ENCODE measurements at places on chromosomes 11 and 22.

GRCh38 chr11:122584670-122585069 lies 70.9 kb upstream of the UBASH3B start:
- DNase-seq = no peak

- no peak for DNase-seq
These were observed 82.4 kb downstream of the CTTN start for GRCh38 chr11:70480711-70481110.

DNA sequence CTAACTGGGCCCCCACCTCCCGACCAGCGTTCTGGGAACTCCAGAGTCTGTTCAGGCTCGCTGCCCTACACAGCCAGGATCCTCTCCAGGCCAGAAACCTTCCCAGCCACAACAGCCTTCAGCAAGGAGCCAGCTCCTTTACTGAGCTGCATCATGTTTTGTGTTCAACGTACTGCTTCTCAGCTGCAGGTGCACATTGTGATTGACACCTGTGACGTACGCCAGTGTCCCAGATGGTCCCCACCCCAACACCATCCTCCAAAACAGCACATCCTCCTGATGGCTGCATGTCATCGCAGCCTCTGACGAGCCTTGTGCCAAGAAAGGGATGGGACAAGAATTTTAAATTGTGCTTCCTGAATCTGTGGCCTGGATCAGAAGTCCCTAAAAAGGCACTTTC lies 117.5 kb downstream of the SPATA19 start:
- no peak for DNase-seq

DNA sequence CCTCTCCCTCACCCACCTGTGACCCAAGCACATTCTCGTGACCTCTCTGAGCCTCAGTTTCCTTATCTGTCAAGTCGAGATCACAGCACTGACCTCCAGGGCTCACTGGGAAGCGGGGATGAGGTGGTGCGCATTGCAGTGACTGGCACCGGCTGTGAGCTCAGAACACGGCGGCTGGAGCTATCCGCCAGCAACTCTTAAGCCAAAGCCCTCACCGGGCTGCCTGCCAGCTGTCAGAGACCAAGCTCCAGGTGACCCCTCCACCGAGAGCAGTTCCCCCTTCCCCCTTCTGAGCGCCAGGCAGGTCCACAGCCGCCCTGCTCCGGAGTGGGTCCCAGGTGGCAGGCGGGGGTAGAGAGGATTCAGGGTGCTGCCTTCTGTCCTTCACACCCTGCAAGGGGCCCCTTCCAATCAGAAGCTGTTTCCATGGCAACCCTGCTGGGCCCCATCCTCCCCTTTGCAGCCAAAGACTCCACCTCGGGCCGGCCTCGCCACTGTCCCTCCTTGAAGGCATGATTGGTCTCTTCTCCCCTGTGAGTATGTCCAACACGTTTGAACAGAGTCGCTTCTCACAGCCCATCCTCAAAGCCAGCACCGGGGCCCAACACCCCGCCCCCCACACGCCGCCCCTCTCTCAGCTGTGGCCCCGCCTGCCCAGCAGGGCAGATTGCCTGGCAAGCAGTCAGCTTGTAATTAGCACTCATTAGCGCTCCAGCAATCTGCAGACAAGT lies 98.7 kb downstream of the WNT7B start:
- no peak for DNase-seq

DNA sequence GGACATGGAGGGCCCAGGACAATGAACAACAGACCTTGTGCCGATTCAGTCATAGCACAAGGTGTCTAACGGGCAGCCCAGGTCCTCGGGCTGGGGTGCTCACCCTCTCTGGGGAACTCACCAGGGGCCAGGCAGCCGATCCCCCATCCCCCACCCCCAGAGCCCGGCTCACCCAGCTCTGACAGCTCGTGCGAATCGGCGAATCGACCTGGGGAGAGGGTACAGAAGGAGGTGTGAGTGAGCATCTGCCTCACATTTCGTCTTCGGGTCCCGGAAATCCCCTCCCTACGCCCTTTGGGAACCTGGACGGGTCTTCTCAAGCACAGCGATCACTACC lies 423 bp downstream of the PEX16 start:
- no peak for DNase-seq

DNA sequence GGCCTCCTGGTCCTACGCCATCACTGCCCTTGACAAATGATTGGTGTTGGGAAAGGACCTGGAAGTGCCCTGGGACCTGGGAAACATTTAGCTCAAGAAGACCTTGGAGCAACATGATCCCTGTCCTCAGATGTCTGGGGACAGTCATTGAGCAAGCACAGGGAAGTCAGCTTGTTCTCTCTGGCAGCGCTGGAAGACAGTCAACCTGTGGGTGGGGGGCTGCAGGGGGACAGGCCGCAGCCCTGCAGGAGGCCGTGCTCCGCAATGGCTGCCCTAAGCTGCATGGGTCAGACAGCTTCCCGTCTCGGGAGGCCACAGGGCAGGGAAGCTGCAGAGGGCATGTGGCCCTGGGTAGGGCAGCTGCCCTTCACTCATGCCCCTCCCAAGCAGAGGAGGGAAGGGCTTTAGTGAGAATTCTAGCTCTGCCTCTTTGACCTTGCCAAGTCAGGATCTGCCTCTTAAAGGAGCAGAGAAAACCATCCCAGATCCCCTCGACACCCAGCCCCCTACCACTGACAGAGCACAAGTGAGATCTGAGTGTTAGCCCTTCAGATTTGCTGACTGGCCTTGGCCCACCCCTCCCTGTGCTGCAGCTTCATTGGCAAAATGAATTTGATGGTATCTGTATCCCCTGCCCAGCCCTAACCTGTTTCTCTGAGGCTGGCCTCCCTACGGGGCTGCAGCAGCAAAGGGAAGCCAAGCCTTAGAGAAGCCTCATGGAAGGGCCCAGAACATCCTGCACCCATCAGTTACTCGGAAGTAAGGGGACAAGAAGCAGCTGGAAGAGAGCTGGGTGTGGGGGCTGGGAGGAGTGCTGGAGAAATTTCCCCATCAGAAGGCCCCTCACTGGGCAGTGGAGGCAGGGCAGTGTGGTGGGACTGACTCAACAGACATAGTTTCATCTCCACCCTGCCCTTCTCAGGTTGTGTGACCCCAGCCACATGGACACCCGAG lies 6.2 kb upstream of the SREBF2 start:
- DNase-seq = no peak

DNA sequence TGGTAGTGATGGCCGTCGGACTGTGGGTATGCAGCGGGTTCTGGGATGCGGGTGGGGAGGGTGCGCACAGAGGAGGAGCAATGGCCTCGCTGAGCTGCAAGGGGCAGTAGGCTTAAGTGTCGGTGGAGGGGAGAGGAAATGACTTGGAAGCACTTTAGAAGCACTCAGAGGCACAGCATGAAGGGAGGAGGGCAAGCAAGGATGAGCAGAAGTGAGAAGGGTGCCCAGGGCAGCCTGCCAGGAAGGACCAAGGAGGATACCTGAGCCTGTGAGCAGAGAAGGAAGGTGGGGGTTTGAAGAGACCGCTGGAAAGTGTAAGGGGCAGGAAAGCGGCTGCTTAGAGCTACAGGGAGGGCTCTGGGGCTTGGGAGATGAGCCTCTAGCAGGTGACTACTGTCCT lies 330 bp downstream of the SLC5A1 start:
- DNase-seq = no peak

DNA sequence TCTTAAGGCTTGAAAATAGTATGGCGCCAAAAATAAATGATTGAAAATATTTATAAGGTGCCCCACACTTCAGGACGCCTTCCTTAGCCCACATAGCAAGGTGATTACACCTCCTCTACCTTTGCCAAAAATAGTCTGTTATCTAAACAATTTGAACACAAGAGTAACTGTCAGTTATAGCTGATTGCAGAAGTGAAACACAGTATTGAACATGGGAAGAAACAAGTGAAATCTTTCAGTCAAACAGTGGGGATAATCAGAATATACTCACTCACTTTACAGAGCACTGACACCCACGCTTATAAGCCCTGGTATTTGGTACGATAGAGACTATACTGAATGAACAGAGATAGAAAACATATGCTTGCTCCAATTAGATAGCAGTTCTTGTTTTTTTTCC lies 203.1 kb downstream of the RAB38 start:
- no peak for DNase-seq

DNA sequence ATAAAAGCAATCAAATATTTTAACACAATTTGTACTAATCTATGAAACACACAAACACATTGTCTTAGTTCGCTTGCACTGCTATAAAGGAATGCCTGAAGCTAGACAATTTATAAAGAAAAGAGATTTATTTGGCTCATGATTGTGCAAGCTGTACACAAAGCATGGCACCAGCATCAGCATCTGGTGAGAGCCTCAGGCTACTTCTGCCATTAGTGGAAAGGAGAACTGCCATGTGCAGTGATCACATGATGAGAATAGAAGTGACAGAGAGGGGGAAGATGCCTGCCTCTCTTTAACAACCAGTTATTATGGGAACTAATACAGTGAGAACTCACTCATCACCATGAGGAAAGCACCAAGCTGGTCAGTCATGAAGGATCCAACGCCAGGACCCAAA lies 105.1 kb downstream of the GUCY1A2 start:
- no peak for DNase-seq

DNA sequence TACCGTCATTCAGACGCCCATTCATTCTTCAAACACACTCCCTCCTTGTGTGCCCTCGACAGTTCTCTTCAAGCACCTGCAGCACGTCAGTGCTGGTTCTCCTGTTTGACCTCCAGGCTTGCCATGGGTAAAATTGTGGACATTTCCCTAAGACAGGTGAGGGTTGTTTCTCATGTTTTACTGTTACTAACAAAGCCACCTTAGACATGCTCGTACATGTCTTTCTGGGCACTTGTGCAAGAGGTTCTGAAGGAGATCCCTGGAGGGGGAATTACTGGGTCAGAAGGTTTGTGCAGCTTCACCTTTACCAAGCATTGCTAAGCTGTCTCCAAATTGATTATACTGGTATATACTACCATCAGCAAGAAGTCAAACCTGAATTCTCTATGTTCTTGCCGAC lies 189.7 kb upstream of the TMEM45B start:
- no peak for DNase-seq

- no peak for DNase-seq
These were observed 186.8 kb downstream of the SOX6 start for GRCh38 chr11:16169541-16169940.

DNA sequence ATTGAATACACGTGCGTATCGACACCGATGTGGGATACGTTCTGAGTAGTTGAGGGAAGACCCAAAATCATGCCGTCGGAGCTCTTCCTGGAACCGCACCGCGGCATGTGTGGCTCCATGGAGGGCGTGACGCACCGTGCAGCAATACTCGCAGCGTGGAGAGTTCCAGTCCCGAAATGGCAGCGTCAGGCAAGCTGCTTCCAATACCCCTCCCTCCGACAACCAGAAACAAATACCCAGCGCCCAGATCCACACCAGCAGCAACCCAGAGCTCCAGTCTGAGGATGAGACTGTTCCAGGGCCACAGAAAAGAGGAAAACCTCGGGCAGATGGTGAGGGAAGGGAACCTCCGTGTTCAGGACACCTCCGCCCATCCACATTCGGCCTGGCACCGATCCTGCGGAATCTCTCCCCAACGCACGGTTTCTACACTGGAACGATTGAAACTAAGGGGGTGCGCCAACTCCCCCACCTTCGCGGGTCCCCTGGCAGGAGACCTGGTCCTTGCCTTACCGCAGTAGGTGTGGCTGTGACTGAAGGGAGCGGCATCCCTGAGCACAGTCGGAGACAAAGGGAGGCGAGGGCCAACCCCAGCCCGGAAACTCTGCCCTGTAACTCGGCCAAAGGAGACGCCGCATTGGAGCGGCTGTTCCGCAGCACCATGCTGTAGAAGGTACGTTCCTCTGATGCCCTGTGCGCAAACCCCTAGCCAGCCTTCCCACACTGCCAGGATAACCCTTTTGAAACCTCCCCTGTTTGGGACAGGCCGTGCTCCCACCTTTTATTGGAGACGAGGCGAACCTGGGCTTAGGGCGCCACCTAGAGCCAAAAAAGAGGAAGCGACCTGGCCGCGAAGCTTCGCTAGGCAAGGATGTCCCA lies 28.2 kb downstream of the DBX1 start:
- DNase-seq = no peak

- no peak for DNase-seq
These were observed 62.1 kb downstream of the ADAMTS15 start for GRCh38 chr11:130510407-130511006.

GRCh38 chr22:49929211-49929979 lies 11.0 kb downstream of the CRELD2 start:
- peak; percentile 77 for DNase-seq

DNA sequence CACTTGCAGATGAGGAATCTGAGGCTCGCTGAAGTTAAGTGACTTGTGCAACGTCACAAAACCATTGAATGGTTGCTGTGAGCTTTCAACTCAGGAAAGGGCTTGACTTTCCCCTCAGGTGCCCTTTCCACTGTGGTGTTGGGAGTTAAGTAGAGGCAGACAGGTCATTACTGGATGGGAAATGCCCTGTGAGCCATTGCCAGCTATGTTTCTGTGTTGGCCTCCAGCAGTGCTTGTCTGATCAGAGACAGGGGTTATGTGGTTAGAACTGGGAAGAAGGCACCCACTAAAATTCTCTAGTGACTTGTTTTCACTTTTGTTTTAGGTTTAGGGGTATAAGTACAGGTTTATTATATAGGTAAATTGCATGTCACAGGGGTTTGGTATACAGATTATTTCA lies 96.6 kb downstream of the FDX1 start:
- DNase-seq = no peak
